ENCODE measurements at places on chromosomes 7 and 10.
A peak's percentile ranks its signal among the peaks of the same experiment; 100 is the strongest.

- peak; percentile 91 for DNase-seq
Observed at GRCh38 chr10:71319042-71319799, at the start of gene SLC29A3. Gene SLC29A3 (plus strand): TSS chr10:71319259. CDS start chr10:71319310, 51 bp downstream.

DNA sequence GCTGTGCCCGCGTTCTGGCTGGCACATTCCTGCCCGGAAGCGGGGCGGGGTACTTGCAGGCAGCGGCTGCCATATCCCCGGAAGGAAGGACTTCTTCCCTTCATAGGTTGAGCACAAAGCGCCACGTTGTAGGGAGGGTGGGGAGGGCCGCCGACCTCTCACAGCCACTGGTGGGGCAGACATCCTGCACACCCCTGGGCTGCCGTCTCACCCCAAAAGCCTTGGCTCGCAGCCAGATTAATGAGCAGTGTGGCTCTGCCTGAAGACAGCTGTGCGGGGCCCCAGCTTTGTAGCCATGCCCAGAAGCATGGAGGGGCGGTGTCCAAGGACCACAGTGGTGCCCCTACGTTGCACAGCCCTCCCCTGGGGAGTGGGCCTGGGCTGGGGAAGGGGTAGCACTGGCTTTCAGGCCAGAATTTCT, 54.3 kb upstream of the DPYSL4 start:
- DNase-seq, result no peak

DNA sequence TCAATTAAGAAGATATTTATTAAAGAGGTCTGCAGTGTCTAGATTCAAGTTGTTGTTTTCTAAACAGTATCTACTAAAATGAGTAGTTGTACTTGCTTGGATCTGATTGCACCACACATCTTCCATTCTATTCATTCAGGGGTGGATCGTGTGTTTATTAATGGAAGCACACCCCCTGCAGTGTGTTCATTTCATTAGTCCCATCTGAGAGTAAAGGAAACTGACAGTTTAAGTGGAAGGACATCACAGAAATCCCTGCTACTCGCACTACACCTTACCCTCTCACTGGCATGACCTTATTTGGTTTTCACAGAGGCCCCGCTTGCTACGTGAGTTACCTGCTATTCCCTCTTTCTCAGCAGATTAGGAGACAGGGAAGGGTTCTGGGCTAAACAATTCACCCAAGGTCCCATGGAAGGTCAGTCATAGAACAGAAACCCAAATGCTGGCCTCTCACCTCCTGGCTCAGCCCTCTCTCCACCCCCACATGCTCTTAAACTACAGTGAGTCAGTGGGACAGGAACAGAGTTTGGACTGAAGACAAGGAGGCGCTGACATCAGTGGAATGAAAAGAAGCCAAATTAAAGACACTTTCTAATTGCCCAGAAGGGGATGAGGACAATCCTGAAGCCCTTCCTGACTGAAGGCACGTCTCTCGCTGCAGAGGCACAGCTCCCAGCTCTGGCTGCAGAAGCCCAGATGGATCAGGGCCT, 369.2 kb upstream of the NRP1 start:
- DNase-seq, result no peak

- DNase-seq, result no peak
Observed at GRCh38 chr7:6393667-6394056, 54.1 kb downstream of the DAGLB start.

DNA sequence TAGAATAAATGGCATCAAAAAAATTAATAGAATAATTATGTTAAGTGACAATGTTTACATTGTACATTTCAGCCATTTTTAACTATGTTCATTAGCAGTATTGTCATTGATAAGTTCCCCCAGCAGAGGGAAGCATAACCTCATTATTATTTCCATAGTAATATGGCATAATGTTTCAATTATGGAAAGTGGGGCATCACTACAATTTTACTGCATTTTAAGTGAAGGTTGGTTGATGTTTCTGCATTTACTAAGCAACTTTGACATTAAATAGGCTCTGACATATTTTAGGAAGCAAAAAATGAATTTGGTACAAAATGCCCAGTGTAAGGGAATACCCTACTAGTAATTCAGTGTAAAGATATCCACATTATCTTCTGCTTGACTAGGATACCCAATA, 218.3 kb downstream of the SEMA3A start:
- peak; percentile 1 for DNase-seq

Measured in GM12891 (cell line).